ENCODE measurements at places on chromosomes 12 and 14. TPM values are rescaled to one million over a fixed set of nuclear protein-coding genes. Genes with fewer than 3 reads are reported as not detected.

Gene GALC
- total RNA-seq = 8.3 TPM

DNA sequence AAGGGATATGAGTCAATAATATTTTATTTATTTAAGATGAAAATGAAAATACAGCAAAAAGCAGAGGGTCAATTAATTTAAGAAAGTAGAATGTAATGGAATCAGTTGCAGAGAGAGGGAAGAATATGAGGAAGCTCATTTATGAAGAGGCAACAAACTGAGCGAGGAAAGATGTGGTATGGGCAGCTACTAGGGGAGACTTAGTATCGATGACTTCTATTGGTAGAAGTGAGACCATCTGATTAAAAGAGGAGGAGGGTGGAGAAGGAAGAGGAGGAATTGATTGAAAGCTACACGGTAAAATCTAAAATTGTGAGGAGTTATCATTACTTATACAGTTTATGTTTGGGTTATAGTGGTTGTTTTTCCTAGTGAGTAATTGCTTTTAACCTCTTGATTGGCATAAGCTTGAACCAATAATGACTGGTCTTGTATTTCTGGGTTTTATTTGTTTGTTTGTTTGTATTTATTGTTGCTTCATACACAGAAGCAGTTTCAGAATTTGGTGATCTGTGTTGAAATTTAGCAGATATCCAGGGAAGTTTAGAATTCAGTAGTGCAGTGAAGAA lies 121.0 kb downstream of the LRRIQ1 start:
- no peaks in the 10 kb centered on the region for H3K36me3 ChIP-seq
- no peak for DNase-seq
- H3K27ac ChIP-seq = no peak overlapping the region
- no peaks in the 10 kb centered on the region for H3K4me1 ChIP-seq

DNA sequence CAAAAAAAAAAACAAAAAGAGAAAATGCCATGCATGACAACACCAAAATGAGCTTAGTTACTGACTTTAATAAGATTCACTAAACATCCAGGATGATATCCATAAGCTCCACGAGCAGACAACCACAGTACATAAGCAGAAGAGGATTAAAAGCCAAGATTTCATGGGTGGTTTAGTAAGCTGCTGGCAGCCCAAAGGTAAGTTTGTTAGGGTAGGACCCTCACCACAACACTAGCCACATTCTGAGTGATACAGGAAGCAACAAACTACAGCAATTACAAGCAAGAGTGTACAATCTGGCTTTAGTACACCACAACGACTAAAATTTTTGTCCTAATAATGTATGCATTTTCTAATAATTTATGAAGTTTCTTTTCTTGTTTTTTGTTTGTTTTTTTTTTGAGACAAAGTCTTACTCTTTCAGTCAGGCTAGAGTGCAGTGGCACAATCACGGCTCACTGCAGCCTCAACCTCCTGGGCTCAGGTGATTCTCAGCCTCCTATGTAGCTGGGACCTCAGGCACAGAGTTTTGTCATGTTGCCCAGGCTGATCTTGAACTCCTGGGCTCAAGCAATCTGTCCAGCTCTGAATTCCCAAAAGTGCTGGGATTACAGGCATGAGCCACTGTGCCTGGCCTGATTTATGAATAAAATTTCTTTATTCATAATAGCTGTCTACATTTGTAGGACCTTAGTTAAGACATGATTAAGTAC lies 221.4 kb downstream of the MED13L start:
- H3K27ac ChIP-seq = no peak overlapping the region
- no peaks in the 10 kb centered on the region for H3K27me3 ChIP-seq
- no peak overlapping the region for H3K4me3 ChIP-seq
- H3K4me1 ChIP-seq = peaks cover 49% of the 10 kb centered on the region

DNA sequence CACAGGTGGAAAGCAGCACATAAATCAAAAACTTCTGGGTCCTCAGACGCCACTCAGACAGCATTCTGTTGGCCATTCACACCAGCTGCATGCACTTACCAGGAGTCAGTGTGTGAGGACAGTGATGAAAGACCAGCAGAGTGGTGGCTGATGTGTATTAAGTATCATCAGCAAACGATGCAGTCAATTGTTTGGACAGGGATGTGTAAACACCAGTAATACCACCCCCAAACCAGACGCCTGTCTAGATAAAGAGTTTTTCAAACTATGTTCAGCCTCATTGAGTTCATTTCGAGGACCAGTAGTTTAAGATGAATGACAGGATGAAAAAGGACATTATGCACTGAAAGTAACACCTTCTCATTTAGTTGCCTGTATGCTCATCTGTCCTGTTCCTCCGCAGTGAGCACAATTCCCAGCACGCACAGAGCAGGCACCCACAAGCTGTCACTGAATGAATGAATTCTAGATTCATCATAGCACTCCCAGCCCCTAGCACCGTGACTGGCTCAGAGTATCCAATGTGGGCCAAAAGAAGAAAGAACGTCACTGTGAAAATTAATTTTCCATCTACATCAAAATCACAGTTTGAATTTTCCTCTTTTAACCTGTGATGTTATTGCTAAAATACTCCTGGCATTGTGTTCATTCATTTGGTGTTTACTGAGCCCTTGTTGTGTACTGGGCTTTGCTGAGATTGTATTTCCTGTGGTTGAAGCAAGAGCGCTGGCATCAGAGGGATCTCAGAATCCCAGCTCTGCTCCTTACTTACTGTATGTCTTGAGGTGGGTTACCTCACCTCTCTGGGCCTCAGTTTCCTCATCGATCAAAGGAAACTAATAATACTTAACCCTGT lies 124.8 kb upstream of the NOS1 start:
- peaks cover 1% of the 10 kb centered on the region for H3K27me3 ChIP-seq
- H3K4me1 ChIP-seq = no peaks in the 10 kb centered on the region
- H3K36me3 ChIP-seq = no peaks in the 10 kb centered on the region
- no peak for DNase-seq

GRCh38 chr14:90569201-90569600 lies 172.4 kb downstream of the CALM1 start:
- no peak overlapping the region for H3K27ac ChIP-seq
- no peaks in the 10 kb centered on the region for H3K36me3 ChIP-seq
- no peak overlapping the region for H3K4me3 ChIP-seq
- no peaks in the 10 kb centered on the region for H3K27me3 ChIP-seq
- DNase-seq = no peak
